ENCODE measurements at places on chromosomes 16 and 17.

- no peak for DNase-seq
These were observed 6.8 kb downstream of the CBX4 start for GRCh38 chr17:79832218-79833109.

GRCh38 chr17:6648181-6648580, 3.2 kb downstream of the MED31 start:
- no peak for DNase-seq

DNA sequence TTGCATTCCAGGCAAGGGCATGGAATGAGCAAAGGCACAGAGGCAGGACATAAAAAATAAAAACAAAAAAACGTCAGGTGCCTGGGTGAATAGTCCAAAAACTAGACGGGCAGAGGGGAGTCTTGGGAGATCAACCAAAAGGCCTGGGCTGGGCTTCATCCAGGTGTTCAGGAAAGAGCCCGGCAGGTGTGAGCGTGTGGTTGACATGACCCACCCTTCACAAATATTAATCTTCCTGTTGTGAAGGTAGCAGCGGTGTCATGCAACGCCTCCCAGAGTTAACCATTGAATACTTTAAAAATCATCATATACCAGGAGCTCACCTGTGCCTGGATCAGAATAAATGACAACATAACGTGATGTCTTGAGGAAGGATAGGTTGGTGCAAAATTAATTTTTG, 90.6 kb downstream of the USP22 start:
- no peak for DNase-seq

DNA sequence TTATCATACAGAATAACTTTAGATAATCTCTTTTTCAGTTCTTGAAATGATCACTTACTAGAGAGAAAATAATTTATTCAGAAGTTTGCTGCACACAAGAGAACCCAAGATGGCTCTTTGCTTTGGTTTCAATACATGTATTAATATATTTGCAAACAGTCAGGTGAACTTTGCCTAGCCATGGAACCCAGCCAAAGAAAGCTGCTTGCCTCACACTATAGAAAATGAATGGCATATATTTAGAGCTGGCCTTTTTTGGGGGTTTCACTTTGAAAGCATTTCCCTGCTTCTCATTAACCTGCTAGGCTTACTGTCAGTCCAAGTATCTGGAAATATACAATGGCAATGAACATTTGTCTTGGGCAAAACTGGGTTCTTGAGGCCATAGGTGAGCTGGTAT, 75.3 kb downstream of the MRTFB start:
- no peak for DNase-seq

DNA sequence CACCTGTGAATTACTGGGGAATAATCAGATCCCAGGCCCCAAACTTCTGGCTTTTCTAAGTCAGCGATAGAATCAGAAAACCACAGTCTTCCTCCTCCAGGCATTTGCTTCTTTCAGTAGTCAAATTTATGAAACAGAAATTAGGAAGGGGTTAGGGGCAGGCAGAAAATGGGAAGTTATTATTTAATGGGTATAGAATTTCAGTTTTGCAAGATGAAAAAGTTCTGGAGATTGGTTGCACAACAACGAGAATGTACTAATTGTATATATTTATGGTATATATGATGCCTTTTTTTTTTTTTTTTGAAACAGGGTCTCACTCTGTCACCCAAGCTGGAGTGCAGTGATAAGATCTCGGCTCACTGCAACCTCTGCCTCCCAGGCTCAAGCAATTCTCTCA, 23.5 kb downstream of the ORC6 start:
- no peak for DNase-seq

- DNase-seq, result no peak
These were observed 198.9 kb downstream of the ZFHX3 start for GRCh38 chr16:72848759-72849664.

DNA sequence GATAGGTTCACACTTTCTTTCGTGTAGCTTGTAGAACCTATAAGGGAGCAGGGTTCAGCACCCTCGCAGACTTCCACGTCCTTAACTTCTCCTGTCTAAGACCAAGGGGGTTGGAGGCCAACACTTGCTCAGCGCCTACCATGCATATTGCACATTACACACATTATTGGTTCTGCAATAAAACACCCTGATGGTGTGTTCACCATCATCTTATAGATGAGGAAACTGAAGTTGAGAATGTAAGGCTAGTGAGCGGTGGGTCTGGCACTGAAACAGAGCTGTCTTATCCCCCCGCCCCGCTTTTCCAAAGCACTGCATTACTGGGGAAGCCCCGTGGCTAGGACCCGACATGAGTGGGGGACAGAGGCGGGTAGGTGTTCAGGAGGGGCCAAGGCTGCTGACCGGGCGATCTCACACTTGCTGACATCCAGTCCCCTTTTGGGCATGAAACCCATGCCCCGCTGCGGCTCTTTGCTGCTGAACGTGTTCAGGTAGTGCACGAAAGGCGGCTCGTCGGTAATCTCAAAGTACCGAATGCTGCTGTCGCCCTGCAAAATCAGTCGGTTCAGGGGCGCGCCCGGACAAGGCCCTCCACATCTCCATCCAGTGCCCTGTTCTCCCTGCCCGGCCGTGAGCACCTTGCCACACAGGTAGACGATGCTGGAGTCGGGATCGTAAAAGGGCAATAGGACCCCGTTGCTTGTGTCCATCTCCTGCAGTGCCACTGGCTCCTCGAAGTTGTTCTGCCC, 6.2 kb downstream of the CORO6 start:
- DNase-seq, result no peak

GRCh38 chr16:4574919-4575705, 19.0 kb downstream of the C16orf96 start:
- DNase-seq, result no peak

DNA sequence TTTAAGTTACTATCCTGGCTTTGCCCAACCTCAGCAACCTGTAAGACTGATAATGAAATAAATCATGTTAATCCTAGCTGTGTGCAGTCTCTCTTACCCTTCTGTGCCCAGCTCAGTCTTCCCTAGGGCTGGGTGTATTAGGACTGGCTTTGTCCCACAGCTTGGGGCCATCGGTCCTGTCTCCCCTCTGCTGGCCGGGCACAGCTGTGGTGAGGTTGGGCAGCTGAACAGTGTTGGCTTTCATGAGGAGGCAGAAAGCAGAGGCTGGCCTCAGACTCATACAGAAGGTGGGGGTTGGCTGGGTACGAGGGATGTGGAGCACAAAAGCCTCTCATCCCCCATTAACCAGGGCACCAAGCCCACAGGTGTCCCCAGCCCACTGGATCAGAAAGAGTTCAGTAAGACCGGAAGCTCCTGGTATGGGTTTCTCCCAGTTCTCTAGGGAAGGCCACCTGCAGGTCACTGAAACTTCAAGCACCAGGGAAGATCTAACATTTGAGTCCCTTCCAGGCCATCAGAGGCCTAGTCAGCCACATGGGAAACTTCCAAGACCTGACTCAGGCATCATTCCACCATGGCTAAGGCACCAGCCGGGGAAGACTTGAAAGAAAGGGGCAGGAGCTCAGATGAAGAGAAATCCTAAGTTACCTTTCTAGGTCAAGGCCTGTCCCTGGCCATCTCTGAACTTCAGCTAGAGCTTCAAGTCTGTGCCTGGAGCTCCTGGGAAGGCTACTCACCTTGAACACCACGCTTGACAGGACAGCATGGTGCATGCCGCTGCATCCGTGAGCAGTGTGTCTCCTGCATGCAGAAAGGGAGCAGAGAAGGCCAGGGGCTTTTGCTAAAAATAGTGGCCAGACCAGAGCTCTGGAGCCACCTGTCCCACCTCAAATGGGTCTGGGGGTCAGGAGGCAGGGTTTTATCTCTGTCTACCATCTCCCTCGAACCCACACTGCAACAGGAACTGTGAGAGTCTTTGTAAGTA, 8.8 kb downstream of the CNP start:
- DNase-seq, result no peak

GRCh38 chr17:10156948-10157607, 41.3 kb downstream of the GAS7 start:
- DNase-seq, result peak; percentile 53

GRCh38 chr17:65756760-65757159, 195.3 kb upstream of the AXIN2 start:
- no peak for DNase-seq

- no peak for DNase-seq
These were observed 5.6 kb downstream of the POLG2 start for GRCh38 chr17:64491034-64491860.

GRCh38 chr16:3509470-3509928, 8.7 kb downstream of the CLUAP1 start:
- no peak for DNase-seq

Data from GM19239 (cell line).